Activated CD8-positive, alpha-beta memory T cell treated with anti-CD3 and anti-CD28 coated beads for 1 hour (primary cell): ENCODE measurements at places on chromosomes 2 and 18.

DNA sequence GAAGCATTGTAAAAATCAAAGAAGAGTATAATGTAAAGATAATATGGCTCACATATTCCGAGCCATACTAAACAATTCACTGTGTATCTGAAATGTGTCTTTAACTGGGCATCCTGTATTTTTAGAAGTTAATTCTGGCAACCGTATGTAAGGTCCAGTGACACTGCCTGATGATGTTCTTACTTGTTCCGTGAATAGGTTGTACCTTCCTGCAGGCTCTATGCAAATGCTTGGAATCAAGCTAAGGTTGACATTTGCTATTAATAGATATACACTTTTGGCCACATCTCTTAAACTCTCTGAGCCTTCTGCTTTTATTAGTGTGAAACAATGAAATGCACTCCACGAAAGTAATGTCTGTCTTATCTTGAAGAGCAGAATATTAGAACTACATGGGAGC, 534.6 kb downstream of the CCDC85A start:
- DNase-seq = no peak

- DNase-seq = no peak
Measured at GRCh38 chr2:133948610-133949290, 305.1 kb upstream of the MGAT5 start.

GRCh38 chr18:62848946-62849345, 133.6 kb downstream of the PHLPP1 start:
- no peak for DNase-seq

DNA sequence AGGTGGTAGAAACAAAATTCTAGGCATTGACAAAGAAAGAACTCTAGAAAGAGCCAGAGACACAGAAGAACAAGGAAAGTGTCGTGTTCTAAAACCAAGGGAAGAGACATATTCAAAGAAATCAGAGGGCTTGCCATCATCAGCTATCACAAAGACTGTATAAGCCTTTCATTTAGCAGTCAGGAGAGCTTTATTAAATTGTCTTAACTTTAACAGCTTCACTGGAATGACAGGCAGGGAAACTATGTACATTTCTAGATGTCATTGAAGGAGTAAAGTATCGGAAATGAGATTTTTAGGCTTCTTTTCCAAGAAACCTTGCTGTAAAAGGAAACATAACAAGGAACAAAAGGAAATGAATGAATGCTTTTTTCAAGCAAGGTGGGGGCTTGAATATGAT, 15.8 kb downstream of the KYNU start:
- no peak for DNase-seq

GRCh38 chr2:221025398-221025797, 546.7 kb downstream of the EPHA4 start:
- DNase-seq = no peak

- DNase-seq = no peak
Measured at GRCh38 chr18:32418148-32418547, 52.5 kb downstream of the GAREM1 start.

DNA sequence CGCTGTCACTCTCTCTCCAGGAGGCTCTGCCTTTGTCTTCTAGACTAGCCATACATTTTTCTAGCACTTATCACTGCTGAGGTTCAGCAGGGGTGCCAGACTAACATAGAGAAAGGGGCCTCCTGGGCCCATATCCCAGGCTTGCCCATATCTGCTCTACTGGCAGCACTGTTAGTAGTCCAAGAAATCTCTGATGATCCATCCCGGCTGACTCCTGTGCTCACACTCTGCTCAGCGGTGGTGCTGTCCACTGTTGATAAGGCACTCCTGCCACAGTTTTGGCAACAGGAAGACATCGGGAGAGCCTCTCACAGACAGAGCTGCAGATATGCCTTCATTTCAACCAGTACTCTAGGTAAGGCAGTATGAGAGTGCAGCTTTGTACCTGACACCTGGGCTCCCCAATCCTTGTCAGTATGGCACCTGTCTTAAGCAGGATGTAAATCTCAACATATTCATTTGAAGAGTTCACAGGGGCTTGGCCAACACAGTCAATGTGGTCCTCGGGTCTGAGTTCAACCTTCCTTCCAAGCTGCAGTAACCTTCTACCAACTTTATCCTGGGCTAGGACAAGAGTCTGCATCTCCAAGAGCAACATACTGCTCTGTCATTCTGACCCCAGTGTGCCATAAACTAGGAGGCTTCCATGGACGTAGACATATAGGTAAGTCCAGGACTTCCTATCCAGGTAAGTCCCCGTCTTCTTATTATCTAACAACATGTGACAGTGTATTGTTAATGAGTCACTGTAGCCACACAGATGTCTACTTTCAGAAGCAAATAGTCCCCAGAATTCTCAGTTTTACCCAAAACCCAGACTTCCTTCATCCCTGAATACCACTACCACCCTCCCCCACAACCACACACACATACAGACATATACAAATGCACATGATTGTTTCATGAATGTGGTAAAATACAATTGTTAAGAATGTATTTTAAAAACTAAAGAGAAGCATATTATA, 16.2 kb downstream of the KLF7 start:
- no peak for DNase-seq

DNA sequence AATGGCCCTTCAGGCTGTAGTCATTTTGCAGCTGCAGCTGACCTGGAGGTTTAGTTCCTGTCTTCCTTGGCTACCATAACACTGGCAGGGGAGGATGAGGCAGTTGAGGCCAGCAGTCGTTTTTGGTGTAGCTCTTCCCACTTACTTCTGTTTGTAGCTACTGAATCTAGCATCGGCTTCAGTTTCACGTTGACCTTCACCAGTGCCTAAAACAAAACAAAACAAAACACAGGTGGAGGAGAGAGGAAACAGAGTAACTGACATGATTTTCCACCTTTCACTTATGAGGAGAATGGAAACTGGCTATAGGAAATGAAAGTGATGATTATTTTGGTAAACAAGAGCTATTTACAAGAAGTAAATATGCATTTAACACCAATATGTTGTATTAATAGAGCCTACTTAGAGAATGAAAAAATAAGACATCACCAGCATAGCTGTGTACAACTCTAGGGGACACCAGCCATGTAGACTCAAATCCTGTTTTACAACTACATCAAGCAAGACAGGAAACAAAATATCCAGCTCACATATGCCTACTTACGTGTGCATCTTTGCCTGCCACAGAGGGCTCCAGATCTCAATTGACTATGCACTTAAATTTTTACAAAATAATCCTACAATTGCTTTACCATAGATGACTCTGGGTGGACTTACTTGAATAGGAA, 236.9 kb downstream of the AGPS start:
- no peak for DNase-seq

GRCh38 chr2:2243666-2244065, 87.4 kb downstream of the MYT1L start:
- DNase-seq = no peak

DNA sequence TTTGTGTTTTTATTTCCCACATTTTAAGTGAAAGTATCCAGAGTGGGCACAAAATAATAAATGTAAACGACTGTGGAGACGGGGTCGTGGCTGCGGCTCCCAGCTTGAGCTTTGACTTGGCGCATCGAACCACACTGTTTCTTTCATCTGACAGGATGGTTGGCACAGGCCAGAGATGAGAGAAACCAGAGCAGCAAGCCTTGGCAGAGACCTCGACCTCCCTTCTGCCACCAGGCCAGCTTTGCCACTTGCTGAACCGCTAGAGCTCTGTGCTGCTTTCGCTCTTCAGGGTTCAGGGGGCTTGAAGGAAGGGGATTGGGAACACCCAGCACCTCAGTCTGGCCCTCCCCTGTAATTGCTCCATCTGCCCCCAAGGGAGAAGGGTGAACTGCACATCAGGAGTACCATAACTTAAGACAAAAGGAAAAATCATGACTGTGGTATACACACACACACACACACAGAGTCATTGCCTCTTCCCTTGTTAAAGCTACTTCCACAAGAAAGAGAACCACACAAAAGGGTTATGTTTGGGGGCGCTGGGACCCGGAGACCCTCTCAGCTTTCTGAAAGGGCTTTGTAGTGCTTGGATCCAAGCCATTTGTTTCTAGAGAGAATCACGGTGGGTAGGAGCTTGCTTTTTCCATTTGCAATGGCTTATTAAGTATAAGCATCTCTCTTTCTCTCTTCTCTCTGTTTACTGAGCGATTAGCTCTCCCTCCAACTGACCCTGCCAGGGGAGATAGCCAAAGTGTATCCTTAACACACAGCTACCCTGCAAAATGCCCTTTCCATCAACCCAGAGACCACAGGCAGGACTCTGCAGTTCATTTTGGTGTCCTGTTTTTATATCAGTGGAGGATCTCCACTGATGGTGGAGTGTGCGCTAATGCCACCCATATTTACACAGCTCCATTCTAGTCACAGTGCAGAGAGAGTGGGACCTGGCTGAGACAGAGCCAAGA, 23.0 kb downstream of the POU3F3 start:
- DNase-seq = no peak

DNA sequence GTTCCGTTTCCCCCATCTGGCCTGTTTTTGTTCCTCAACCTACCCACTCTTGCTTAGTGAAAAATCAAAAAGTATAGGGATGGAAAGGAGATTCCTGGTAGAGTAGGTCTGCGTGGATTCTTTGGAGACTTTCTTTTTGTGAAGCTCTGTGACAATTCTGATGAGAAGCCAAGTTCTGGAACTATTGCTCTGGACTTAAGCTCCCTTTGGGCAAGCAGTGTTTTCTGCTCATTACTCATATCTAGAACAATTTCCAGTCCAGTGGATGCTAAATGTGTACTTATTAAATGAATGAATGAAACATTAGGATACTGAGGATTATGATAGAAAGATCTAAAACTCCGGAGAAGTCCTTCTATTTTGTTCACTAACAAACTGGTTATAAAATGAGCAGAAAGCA, 76.5 kb downstream of the SOCS6 start:
- DNase-seq = no peak

DNA sequence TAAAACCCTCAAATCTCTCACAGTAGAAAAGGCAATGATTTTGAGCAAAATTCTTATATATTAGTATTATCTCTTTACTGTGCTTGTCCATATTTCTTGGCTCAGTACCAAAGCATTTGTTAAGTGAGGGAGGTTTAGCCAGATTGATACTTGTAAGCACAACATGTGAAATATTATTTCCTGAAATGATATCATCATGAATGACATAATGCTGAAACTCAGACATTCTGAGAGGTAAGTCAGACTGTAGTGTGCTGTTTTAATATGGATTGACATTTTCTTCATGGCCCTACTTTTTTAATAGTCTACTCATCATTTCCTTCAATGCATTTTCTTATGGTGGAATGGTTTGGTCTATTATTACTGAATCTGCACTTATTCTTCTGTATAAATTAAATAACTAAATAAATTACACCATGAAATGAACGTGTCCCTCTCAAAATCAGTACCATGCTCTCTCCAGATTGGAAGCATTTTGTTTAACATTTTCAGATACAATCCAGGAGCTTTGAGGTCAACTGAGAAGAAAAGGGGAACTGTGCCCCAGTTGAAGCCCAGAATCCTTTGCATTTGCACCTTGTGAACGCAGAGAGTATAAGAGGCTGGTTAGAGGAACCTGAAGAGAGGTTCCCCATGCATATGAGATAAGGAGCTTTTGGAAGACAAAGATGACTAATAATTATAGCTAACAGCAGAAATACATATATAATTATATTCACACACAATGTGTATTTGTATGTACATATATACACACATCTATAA, 50.1 kb upstream of the CRACDL start:
- DNase-seq = no peak

- DNase-seq = no peak
Measured at GRCh38 chr2:25981596-25982272, 563 bp downstream of the KIF3C start.

GRCh38 chr18:77208964-77209363, 40.7 kb upstream of the GALR1 start:
- DNase-seq = no peak

DNA sequence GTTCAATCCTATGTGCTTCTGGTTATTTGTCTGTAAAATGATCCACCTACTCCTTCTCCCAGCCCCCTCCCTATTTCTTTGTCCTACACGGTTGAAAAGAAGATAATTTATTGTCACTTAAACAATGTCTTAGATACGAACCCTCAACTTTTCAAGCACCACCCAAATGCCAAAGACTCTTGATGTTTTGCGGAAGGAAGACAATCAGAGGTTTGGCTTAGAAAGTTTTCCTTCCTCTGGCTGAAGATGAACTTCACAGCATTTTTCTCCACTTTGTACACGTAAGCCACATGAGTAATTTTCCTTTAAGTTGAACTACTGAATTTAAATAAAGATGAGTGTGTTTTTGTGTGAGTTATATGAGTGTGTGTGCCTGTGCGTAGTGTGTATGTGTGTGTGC, 25.5 kb upstream of the SLC8A1 start:
- DNase-seq = no peak

GRCh38 chr18:43271593-43272432, 5.5 kb downstream of the SYT4 start:
- DNase-seq = no peak

DNA sequence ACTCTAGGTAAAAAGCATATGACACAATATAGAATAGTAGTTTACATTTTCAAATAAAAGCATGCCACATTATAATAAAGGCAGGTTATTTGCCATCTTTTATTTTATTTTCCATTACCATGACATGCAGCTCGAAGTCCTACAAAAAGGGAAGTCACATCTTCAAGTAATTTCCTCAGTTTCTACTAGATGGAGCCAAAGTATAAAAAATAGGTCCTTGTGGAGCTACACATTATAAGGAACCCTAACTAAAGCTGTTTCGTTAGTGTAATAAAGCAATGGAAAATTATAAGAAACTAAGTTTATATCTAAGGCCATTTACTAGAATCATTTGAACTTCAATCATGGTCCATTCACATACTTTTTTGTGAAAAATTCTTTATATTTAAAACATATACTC, 674.5 kb downstream of the KCNJ3 start:
- DNase-seq = no peak

DNA sequence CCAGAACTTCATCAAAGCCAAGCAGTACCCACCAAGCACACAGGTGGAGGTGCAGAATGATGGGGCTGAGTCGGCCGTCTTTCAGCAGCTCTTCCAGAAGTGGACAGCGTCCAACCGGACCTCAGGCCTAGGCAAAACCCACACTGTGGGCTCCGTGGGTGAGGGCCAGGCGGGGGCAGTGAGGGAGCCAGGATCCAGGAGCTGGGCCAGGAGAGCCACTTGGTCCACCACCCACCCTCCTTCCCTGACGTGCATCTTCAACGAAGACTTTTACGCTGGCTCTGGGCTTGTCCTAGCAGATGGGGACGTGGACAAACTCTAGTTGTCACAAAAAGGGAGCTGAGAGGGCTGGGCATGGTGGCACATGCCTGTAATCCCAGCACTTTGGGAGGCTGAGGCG, 11.8 kb downstream of the VIL1 start:
- no peak for DNase-seq

GRCh38 chr18:21203126-21203525, 38.9 kb upstream of the GREB1L start:
- no peak for DNase-seq

DNA sequence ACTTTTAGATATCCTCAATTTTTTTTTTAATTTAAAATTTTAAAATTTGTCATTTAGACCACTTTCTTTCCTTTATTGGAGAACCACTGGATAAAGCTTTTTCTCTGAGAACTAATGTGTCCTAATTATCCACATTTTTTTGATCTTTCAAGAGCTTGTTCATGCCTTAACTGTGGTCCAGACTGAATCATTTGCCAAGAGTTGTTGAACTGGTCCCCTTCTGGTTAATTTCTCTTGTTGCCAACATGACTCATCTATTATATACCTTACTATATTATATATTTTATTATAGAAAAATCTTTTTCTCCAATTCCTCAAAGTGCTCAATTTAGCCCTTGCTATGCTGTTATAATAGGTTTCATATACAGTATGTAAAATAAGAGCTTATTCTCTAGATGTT, 53.1 kb upstream of the TMEM87B start:
- DNase-seq = no peak
